Psoas muscle (tissue), 8 donors: ENCODE measurements at places on chromosomes 7 and 10. TPM values are rescaled to one million over a fixed set of nuclear protein-coding genes. Genes with fewer than 3 reads are reported as not detected.

DNA sequence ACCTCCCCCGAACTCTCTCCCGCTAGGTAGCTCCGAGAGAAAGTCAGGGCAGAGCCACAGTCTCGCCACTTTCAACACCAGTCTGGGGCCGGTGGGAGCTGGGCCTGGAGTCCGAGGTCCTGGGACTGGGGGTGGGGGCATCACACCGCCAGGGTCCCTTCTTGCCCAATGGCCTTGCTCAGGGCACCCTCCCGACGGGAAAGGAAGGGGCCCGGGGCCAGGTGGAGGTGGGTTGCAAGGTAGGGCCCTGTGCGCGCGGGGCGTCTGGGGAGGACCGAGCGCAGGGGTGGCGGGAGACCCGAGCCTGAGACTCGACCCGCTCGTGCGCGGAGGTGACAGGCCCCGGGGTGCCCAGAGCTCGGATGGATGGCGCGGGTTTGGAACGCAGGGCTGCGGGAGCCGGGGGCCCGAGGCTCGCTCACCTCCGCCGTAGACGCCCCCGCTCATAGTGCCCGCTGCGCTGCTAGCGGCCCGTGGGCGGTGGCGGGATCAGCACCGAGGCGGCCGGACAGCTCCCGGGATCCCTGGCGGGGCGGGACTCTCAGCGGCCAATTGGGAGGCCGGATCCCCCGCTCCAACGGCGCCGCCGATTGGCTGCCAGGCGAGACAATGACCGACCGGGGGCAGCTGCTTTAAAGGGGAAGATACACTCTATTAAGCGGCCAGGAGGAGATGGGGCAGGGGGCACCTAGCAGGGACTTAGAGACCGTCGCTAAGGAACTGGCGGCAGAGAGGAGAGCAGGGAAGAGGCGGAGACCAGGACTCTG lies at the start of gene ACTL6B:
ACTL6B (minus strand) TSS at position 541 of the 767 bp plus-strand sequence; CDS start at position 447, 94 bp downstream.
- no peak within 1 kb of the TSS for H3K4me3 ChIP-seq
- H3K4me1 ChIP-seq, result no peaks in the 10 kb centered on the region
- H3K27me3 ChIP-seq, result peaks cover 16% of the 10 kb centered on the region
- no peak within 1 kb of the TSS for H3K27ac ChIP-seq
- peak; percentile 79 for DNase-seq

DNA sequence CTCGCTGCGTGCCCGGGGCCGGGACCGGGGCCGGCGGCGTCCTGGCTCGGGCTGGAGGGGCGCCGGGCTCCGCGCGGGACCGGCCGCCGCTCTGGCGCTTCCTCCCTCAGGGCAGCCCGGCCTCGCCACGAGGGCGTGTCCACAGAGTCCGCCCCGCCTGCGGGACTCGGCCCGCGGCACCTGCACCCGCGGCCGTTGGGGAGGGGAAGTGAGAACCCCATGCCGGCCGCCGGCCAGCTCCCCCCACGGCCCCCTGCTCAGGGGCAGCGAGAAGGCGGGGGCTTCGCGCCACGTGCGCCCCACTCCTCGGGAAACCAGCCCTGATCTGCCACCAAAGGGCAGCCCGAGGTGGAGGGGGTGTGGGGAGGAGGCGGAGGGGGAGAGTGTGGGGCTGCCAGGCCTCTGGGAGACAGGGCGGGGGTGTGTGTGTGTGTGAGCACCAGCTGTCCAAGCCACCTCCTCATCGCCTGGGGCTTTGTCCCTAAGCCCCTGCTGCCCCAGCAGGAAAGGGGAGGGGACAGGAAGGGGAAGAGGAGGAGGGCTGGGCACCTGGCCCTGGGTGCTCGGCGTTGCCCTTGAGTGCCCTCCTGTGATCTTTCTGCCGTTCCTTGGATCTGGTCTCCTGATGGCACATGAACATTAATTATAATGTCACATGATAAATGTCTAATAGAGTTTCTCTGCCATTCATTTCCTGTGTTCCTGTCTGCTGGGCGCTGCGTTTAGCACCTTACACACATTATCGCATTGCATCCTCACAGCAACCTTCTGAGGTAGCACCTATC lies at the start of gene PIK3AP1:
PIK3AP1 (minus strand) TSS at position 93 of the 785 bp plus-strand sequence. CDS start 120 bp downstream, outside the sequence.
- H3K27me3 ChIP-seq, result no peaks in the 10 kb centered on the region
- H3K4me1 ChIP-seq, result peaks cover 6% of the 10 kb centered on the region
- H3K27ac ChIP-seq, result no peak within 1 kb of the TSS
- H3K36me3 ChIP-seq, result no peaks in the 10 kb centered on the region
- peak within 1 kb of the TSS; percentile 75 for H3K4me3 ChIP-seq

- no peaks in the 10 kb centered on the region for H3K27me3 ChIP-seq
- H3K27ac ChIP-seq, result no peak overlapping the region
- H3K4me1 ChIP-seq, result peaks cover 4% of the 10 kb centered on the region
- no peak overlapping the region for H3K4me3 ChIP-seq
Observed at GRCh38 chr10:7351894-7352293, 58.9 kb downstream of the SFMBT2 start.

GRCh38 chr10:102492983-102493382 lies 9.5 kb downstream of the ACTR1A start:
- H3K4me3 ChIP-seq, result peak overlapping the region; percentile 40
- H3K36me3 ChIP-seq, result peaks cover 34% of the 10 kb centered on the region
- peaks cover 74% of the 10 kb centered on the region for H3K4me1 ChIP-seq
- DNase-seq, result peak; percentile 75

GRCh38 chr7:152937282-152937681 lies 177.7 kb downstream of the ACTR3B start:
- H3K27me3 ChIP-seq, result no peaks in the 10 kb centered on the region
- H3K4me1 ChIP-seq, result no peaks in the 10 kb centered on the region
- DNase-seq, result no peak
- no peak overlapping the region for H3K27ac ChIP-seq
- H3K4me3 ChIP-seq, result no peak overlapping the region
- no peaks in the 10 kb centered on the region for H3K36me3 ChIP-seq

DNA sequence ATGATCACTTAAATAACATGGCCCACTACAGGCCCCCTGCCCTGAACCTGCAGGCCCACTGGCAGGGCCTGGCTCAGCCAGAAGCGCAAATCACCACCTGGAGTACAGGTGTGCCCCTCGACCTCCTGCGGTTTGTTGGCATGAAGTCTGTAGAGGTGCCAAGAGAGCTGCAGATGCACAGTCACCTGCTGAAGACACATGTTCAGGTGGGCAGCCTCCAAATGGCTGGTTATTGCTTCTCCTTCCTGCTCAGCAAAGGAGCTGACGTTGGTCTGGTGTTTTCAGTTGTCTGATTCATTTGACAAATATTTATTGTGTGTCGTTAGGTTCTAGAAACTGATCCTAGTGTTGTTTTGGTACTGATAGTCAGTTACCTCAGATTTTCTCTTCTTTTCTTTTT lies 29.0 kb downstream of the DHTKD1 start:
- no peak for DNase-seq
- no peak overlapping the region for H3K4me3 ChIP-seq
- H3K27ac ChIP-seq, result no peak overlapping the region
- peaks cover 87% of the 10 kb centered on the region for H3K36me3 ChIP-seq

- no peak for DNase-seq
- H3K36me3 ChIP-seq, result no peaks in the 10 kb centered on the region
- no peaks in the 10 kb centered on the region for H3K27me3 ChIP-seq
- no peak overlapping the region for H3K27ac ChIP-seq
- no peaks in the 10 kb centered on the region for H3K4me1 ChIP-seq
Observed at GRCh38 chr7:52017802-52018679, 701.4 kb upstream of the COBL start.

- no peak for DNase-seq
- H3K27ac ChIP-seq, result no peak overlapping the region
- no peaks in the 10 kb centered on the region for H3K27me3 ChIP-seq
- H3K4me3 ChIP-seq, result no peak overlapping the region
Observed at GRCh38 chr7:126657137-126657536, 595.6 kb downstream of the GRM8 start.

- H3K4me1 ChIP-seq, result no peaks in the 10 kb centered on the region
- no peak overlapping the region for H3K27ac ChIP-seq
- no peak overlapping the region for H3K4me3 ChIP-seq
- H3K27me3 ChIP-seq, result no peaks in the 10 kb centered on the region
Observed at GRCh38 chr10:30765022-30765615, 135.6 kb upstream of the LYZL2 start.

DNA sequence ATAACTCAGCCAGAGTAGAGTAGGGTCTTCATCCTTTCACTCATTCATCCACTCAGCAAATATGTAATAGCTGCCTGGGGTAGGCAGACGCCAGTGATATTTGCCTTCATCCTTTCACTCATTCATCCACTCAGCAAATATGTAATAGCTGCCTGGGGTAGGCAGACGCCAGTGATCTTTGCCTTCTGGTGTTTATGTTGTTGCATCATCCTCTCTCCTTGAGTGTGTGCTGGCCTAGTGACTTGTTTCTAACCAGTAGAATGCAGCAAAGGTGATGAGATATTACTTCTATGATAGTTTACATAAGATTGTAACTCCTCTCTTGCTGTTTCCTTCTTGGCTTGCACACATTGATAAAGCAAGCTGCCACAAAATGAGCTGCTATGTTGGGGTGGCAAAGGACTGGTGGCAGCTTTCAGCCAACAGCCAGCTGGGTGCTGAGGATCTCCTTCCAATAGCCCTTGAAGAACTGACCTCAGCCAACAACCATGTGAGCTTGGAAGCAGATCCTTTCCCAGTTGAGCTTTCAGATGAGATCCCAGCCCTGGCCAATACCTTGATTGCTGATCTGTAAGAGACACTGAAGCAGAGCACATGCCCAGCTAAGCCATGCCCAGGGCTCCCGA lies 23.2 kb upstream of the MTPN start:
- no peaks in the 10 kb centered on the region for H3K4me1 ChIP-seq
- H3K27me3 ChIP-seq, result no peaks in the 10 kb centered on the region
- H3K4me3 ChIP-seq, result no peak overlapping the region
- no peak for DNase-seq
- no peaks in the 10 kb centered on the region for H3K36me3 ChIP-seq

GRCh38 chr10:42637648-42638054 lies 719 bp downstream of the ZNF33B start:
- H3K27me3 ChIP-seq, result no peaks in the 10 kb centered on the region
- peaks cover 9% of the 10 kb centered on the region for H3K4me1 ChIP-seq
- peak overlapping the region; percentile 93 for H3K4me3 ChIP-seq
- H3K36me3 ChIP-seq, result peaks cover 8% of the 10 kb centered on the region
- H3K27ac ChIP-seq, result peak overlapping the region; percentile 89

DNA sequence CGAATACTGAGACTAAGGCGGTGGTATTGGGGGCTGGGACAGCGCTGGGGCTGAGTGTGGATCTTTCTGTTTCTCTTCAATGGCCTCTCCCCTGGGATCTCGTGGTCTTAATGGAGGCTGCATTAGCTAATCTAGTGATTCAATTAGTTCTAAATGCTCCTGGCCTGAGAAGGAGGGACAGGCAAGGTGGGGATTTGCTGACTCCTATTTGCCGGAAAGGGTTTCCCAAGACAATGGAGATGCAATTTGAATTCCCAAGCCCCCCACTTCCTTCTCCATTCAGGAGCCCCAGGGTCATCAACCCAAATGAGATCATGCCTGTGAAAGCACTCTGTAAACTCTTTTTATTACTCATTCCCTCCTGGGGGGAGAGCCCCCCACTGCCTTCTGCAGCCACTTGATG lies 111.7 kb upstream of the PLXNA4 start:
- no peak overlapping the region for H3K27ac ChIP-seq
- H3K36me3 ChIP-seq, result no peaks in the 10 kb centered on the region
- no peaks in the 10 kb centered on the region for H3K27me3 ChIP-seq

Gene CPA2
- not detected for total RNA-seq

Gene FOXI2
- total RNA-seq, result not detected

Gene ZNF394
- total RNA-seq, result 17.4 TPM
